Left ventricle myocardium inferior (tissue), 1 donor: ENCODE measurements at places on chromosomes 5 and 9.

- DNase-seq = no peak
Observed at GRCh38 chr9:6413365-6414246, 607 bp downstream of the UHRF2 start.

DNA sequence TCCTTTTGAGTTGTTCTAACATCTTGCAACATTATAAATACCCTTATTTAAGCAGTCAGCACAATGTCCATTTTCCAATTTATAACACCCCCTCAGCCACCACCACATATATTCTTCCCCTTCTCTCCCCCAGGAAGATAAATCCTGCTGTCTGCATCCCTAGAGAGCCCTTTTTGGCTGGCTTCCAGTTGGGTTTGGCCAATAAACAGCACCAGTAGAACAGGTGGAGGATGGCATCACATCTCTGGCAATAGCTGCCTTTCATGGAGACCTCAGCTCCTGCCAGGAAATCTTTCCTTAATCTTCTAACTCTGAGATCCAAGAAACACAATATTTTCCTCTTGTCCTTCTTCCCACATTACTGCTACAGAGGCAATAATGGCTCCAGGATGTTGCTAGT, 53.7 kb downstream of the TRIM36 start:
- no peak for DNase-seq

DNA sequence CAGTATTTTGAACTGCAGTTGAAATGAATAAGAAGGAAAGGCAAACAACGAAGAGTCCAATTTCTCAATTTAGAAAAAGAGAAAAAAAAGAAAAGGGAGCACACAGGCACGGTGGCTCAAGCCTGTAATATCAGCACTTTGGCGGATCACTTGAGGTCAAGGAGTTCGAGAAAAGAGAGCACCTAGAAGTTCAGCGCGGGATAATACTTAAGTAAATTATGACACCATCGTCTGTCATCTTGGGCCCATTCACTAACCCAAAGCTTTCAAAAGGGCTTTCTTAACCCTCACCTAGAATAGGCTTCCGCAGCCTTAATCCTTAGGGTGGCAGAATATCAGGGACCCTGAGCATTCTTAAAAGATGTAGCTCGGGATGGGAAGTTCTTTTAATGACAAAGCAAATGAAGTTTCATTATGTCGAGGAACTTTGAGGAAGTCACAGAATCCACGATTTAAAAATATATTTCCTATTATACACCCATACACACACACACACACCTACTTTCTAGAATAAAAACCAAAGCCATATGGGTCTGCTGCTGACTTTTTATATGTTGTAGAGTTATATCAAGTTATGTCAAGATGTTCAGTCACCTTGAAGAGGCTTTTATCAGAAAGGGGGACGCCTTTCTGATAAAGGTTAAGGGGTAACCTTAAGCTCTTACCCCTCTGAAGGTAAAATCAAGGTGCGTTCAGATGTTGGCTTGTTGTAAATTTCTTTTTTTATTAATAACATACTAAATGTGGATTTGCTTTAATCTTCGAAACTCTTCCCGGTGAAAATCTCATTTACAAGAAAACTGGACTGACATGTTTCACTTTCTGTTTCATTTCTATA, 602 bp upstream of the CD274 start:
- no peak for DNase-seq

- no peak for DNase-seq
Observed at GRCh38 chr9:114397219-114397847, 9.6 kb upstream of the AKNA start.

DNA sequence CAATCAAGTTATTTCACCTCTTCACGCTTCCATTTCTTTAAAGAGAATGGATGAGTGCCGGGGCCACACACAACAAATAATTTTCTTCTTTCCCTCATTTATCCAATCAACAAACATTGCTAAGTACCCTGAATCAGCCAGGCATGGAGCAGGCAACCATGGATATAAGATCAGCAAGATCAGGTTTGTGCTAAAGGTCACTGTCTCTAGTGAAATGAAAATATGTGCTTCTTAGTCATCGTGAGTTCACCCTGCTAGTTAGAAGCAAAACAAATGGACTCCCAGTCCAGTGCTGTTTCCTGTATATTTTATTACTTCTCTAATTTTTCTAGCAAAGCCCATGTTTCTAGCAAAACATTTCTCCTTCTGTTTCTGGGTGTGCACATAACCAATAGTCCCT, 629.2 kb downstream of the BNC2 start:
- no peak for DNase-seq

GRCh38 chr5:151574444-151574996, 16.6 kb downstream of the FAT2 start:
- no peak for DNase-seq
